ENCODE measurements at places on chromosomes 13 and 19. TPM values are rescaled to one million over a fixed set of nuclear protein-coding genes. Genes with fewer than 3 reads are reported as not detected.

- DNase-seq, result no peak
Measured at GRCh38 chr13:81207636-81208035, 866.7 kb upstream of the SPRY2 start.

DNA sequence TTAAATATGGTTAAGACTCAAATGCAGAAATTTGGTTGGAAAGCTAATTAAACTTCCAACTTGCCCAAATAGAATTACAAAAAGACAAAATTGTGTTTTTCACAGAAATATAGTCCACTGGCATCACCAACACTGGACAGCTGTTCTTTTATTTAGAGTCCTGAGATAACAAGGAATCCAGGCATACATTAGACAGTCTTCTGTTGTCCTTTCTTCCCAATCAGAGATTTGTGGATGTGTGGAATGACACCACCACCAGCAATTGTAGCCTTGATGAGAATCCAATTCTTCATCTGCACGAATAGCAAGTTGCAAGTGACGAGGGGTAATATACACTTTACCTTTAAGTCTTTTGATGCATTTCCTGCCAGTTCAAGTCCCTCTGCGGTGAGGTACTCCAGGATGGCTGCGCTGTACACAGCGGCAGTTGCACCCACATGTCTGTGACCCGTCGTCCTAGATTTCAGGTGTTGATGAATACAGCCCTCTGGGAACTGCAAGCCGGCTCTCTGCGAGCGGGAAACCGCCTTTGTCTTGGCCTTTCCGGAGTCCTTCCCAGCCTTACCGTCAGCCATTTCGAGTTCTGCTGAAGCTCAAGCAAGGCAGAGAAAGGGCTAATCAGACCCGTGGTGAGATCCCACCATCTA lies 14.7 kb downstream of the UBAC2 start:
- no peak for DNase-seq

DNA sequence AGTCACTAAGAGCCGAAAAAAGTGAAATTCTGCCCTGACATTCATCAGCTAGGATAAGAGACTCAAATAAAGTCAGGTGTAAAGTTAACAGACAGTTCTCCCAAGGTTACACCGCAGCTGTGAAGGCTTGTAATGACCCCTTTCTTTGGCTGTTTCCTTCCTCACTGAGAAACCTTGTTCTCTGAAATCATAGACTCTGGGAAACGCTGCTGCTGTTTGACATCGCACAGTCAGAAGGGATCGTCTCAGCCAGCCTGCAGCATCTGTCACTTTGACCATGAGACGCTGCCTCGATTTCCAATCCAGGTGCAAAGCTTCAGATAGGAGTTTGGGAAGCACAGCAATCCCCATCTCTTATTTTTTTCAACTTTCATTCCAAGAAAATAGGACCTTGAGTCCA lies 678 bp downstream of the BCAT2 start:
- DNase-seq, result no peak

DNA sequence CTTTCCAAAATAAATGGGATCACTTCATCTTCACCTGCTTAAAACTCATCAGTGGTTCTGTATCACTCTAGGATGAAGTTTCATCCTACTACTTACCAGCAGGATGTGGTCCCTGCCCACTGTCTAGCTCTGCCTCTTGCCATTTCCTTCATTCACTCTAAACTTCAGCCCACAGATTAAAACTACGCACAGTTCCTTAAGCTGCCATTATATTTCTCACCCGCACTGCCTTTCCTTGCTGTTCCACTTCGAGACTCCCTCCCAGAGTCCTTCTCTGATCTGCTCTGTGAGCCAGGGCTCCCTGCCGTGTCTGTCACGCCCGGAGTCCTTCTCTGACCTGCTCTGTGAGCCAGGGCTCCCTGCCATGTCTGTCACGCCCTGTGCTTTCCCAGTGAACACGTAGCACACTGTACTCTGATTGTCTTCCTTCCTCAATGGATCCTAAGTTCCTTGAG lies 52.0 kb upstream of the NPAS1 start:
- DNase-seq, result no peak

EXOC3L2 gene
- 0.61 TPM for total RNA-seq

ZGLP1 gene
- total RNA-seq, result 3.4 TPM

Data from astrocyte (in vitro differentiated cells and primary cell).